ENCODE measurements at places on chromosomes 16 and 17.

DNA sequence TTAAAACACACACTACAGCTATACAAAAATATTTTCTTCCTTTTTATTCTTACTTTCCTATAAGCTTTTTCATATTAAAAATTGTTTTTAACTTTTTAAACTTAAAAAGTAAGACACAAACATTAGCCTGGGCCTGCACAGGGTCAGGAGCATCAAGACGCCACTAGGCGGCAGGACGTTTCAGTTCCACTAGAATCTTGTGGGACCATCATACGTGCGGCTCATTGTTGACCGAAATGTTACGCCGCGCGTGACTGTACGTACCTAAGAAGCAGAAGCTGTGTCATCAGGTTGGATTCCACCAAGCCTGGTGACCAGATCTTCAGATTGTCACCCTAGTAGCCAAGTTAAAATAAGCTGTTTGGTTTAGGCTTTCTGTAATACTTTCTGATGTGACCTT, 47.1 kb downstream of the USP10 start:
- no peak for DNase-seq

GRCh38 chr17:78781893-78782304, at the start of gene CYTH1:
Gene CYTH1 (minus strand): TSS chr17:78782273. CDS start chr17:78782223, 50 bp downstream.
- DNase-seq = no peak

DNA sequence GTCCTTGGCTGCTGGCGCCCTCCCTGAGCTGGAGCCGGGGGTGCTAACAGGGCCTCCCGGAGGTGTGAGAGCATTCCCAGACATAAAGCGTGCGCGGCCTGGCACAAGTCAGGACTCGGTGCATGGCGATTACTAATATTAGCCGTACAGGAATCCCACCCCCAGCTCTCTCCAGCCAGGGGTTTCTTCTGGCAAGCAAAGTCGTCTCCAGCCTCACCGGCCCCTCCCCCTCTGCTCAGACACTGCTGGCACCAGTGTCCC, 5.0 kb downstream of the CASKIN1 start:
- no peak for DNase-seq

DNA sequence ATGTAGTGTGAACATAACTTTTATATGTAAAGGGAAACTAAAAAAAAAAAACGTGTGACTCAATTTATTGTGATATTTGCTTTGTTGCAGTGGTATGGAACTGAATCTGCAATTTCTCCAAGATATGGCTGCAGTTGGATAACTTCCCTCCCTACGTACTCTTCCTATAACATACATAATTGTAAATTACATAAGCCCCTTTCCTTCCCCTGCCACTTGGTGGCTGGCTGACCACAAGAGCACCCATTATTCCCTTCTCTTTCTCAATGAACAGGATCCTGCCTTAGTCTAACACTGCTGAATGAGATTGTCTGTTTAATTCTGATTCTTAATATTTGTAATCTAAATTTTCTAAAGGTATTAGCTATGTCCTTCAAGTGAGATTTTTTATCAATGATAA, 27.8 kb downstream of the CCL4 start:
- DNase-seq = no peak

DNA sequence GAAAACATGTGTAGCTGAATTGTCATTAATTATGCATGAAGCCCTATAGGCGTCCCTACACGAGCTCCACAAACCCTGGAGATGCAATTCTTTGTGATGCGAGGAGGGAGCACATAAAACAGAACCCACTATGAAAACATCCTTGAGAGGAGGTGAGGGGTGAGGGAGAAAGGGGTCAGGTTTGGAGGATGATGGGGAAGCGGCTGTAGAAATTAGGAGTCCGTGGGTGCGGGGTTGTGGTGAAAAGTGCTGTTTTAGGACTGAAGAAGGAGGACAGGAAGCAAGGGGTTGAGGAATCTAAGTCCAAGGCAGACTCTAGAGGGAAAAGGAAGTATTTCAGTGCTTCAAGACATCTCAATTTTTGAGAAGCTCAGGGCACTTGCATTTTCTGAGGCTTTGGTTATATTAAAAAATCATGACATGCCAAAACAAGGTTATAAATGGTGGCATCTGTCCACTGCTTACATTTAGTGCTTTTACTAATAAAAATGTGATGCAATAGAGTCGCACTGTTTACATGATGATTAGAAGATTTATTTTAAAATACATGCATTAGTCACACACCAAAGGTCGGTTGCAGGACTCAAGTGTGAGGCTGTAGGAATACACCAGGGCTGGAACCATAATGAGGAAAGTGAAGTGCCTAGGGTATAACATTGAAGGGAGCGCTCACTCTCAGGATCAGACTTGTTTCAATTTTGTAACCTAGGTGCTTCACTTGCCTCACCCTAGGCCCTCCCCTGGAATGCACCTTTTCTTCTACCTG, 379.5 kb downstream of the HS3ST4 start:
- no peak for DNase-seq

DNA sequence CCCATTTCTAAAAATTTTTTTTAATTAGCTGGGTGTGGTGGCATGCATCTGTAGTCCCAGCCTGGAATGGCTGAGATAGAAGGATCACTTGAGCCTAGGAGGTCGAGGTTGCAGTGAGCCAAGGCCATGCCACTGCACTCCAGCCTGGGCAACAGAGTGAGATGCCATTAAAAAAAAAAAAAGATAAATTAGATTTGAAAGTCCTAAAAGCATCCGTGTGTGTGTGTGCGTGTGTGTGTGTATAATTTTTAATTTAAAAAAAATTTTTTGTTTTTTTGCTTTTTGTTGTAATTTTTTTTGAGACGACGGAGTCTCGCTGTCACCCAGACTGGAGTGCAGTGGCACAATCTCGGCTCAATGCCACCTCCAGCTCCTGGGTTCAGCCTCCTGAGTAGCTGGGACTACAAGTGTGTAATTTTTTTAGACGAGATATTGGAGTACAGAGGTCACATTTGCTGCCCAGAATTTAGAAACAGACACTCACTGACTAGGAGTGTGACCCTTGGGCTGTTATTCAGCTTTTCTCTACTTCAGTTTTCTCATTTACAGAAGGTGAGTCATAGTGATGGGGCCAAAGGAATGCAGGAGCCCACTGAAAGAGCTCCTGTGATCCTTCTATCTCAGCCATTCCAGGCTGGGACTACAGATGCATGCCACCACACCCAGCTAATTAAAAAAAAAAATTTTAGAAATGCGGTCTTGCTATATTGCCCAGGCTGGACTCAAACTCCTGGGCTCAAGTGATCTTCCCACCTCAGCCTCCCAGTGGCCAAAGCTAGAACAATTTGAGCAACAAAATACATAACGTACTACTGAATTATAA, 25.5 kb upstream of the TBX4 start:
- no peak for DNase-seq

GRCh38 chr17:4945176-4945943, 3.0 kb downstream of the PFN1 start:
- peak; percentile 92 for DNase-seq

- DNase-seq = no peak
Observed at GRCh38 chr17:76972046-76972641, 103.9 kb downstream of the MGAT5B start.

DNA sequence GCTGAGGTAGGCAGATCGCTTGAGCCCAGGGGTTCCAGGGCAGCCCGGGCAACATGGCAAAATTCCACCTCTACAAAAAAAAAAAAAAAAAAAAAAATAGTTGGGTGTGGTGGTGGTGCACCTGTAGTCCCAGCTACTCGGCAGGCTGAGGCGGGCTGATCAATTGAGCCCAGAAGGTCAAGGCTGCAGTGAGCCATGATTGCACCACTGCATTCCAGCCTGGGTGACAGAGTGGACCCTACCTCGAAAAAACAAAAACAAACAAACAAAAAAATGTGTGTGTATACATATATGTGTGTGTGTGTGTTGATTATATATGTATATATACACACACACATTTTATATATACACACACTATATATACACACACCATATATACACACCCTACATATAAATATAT, 39.1 kb upstream of the TBC1D3K start:
- no peak for DNase-seq

GRCh38 chr17:60601447-60602384, 1.7 kb downstream of the PPM1D start:
- DNase-seq = peak; percentile 48

DNA sequence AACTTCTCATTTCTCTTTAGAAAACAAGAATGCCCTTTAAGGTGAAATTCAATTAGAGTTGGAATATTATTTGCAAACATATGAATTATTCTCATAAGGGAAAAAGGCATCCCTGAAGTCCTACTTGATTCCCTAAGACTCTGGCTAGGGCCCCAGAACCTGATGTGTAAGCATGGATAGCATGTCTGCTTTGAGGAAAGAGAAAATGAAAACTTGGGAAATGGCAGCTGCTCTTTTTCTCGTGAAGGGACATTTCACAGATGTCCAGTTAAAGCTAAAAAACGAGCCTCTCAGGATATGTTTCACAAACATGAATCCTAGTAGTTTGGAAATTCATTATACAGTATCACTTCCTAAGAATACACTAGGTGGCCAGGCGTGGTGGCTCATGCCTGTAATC, 112.3 kb upstream of the CLEC3A start:
- no peak for DNase-seq

DNA sequence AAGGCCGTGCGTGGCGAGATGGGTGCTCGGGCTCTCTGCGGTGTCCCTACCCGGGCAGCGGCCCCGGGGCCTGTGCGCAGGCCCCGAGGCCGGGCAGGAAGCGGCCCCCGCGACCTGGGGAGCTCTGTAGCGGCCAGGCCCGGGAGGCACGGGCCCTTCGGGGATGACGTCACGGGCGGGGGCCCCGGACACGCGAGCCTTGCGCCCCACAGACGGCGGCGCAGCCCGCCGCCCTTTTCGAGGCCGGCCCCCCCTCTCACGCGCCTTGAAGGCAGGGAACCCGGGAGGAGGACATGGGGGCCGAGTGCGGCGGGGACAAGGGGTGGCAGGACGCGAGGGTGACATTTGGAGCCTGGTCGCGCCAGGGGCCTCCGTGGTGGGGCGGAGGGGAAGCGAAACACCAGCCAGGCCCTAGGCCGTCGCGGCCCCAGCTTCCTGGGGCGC, 1.1 kb downstream of the RAI1 start:
- peak; percentile 44 for DNase-seq

DNA sequence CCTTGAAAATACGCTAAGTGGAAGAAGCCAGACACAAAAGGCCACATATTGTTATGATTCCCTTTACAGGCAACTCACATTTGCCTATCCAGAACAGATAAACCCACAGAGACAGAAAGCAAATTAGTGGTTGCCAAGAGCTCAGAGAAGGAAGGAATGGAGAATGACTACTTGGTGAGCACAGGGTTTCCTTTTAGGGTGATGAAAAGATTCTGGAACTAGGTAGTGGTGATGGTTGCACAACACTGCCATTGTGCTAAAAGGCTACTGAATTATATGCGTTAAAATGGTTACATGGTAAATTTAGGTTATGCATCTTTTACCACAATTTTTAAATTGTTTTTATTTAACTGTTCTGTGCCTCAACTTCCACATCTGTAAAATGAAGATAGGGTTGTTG, 4.4 kb downstream of the COPRS start:
- DNase-seq = no peak

GRCh38 chr16:57775661-57776469, 26.4 kb downstream of the KIFC3 start:
- no peak for DNase-seq

DNA sequence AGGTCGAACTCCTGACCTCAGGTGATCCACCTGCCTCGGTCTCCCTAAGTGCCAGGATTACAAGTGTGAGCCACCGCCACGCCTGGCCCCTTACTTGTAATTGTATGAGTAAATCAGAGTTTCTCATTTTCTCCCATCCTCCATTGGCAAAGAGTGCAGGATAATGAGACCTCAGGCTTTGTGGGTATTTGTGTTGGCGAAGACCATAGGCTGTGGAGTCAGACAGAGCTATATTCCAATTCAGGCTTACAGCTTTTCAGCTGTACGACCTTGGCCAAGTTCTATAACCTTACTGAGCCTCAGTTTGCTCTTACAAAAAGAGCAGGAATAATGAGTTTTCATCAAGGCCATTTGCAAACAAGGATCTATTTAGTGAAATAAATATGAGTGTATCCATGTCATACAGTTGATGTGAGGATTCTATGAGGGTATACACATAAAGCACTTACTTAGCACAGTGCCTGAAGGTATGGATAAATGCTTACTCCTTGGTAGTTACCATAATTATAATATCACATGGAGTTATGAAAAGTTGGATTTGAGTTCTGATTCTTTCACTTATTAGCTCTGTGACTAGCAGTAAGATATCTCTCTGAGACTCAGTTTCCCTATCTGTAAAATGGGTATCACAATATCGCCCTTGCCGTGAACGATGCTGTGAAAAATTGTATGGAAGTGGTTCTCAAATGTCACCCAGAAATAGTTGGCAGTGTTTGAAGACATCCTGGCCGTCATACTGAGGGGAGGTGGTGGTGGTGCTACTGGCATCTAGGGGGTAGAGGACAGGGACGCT, 25.6 kb upstream of the CPPED1 start:
- DNase-seq = no peak

GRCh38 chr17:67171560-67171959, 73.4 kb downstream of the HELZ start:
- no peak for DNase-seq

DNA sequence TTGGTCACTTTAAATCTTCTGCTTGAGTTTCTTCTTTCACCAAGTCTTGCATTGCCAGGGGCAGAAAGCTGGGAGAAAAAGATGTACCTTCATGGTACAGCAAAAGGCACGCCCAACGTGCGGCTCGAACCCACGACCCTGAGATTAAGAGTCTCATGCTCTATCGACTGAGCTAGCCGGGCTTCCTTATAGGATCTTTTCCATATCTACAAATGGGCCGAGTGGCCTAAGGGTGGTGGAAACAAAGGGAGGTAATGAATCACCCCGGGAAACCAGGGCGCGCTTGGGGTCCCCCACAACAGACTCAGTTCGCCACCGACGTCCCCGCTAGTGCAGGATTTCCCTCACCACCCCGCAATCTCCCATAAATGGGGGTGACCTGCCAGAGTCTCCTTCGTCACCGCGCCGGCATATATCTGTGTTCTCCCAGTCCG, 7.5 kb upstream of the OR1F1 start:
- no peak for DNase-seq

- DNase-seq = no peak
Observed at GRCh38 chr17:40872416-40872815, 5.4 kb upstream of the KRT12 start.

DNA sequence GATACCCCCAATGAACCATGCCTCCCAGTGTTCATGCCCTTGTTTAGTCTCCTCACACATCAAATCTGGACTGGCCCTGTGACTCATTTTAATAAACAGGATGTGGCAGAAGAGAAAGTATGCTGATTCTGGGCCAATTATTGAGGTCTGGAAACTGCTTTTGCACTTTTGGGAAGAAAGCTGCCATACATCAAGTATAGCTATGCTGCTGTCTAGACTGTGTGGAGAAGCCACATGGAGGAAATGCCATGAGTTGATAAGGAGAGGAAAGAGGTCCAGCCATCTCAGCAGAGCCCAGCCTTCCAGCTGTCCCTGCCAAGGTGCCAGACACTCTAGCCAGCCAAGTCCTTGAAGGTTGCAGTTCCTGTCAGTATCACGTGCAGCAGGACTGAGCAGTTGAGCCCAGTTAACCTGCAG, 16.7 kb downstream of the RPRML start:
- DNase-seq = no peak

GRCh38 chr16:75590920-75591843, 25.0 kb downstream of the GABARAPL2 start:
- no peak for DNase-seq

Data from stimulated activated CD4-positive, alpha-beta T cell treated with anti-CD3 and anti-CD28 coated beads, Interleukin-4, amount 100 ng/mL, for 24 hours (primary cell).